Esophagus muscularis mucosa (tissue), 4 donors: ENCODE measurements at places on chromosomes 2 and 18. TPM values are rescaled to one million over a fixed set of nuclear protein-coding genes. Genes with fewer than 3 reads are reported as not detected.

ARHGAP28 gene
- 0.83 TPM for total RNA-seq

NTSR2 gene
- not detected for total RNA-seq

C2orf66 gene
- not detected for total RNA-seq

GREB1L gene
- 14.5 TPM for total RNA-seq

RNF125 gene
- total RNA-seq, result 5.0 TPM

SIGLEC15 gene
- total RNA-seq, result 0.17 TPM

SLC4A5 gene
- total RNA-seq, result 1.6 TPM

TSPYL6 gene
- total RNA-seq, result not detected

DNAJC5G gene
- total RNA-seq, result not detected

KCNS3 gene
- total RNA-seq, result 37.4 TPM

PER2 gene
- total RNA-seq, result 11.2 TPM

IL1F10 gene
- not detected for total RNA-seq

KCNG2 gene
- total RNA-seq, result 1.7 TPM

HOXD13 gene
- total RNA-seq, result not detected

CLEC4F gene
- not detected for total RNA-seq

COL6A3 gene
- total RNA-seq, result 178 TPM

GYPC gene
- 119 TPM for total RNA-seq

HADHB gene
- total RNA-seq, result 163 TPM

GCG gene
- total RNA-seq, result not detected

MCM6 gene
- total RNA-seq, result 7.5 TPM

REEP1 gene
- 73.5 TPM for total RNA-seq

KIF5C gene
- 4.6 TPM for total RNA-seq

TBC1D8 gene
- 18.7 TPM for total RNA-seq

ERFE gene
- not detected for total RNA-seq

CEBPZ gene
- total RNA-seq, result 22.4 TPM

ANKRD36 gene
- total RNA-seq, result 14.6 TPM

WNT10A gene
- not detected for total RNA-seq

ASXL3 gene
- 2.1 TPM for total RNA-seq

BMP10 gene
- total RNA-seq, result not detected

PFN4 gene
- total RNA-seq, result not detected

CPO gene
- 0.63 TPM for total RNA-seq

UGT1A10 gene
- total RNA-seq, result not detected

FTCDNL1 gene
- total RNA-seq, result 1.6 TPM

SERPINB12 gene
- total RNA-seq, result not detected

MC5R gene
- not detected for total RNA-seq

VIT gene
- 25.7 TPM for total RNA-seq

AQP4 gene
- total RNA-seq, result 0.33 TPM

CD302 gene
- total RNA-seq, result 31.1 TPM

ALLC gene
- total RNA-seq, result not detected

DTNA gene
- total RNA-seq, result 264 TPM

UGP2 gene
- total RNA-seq, result 247 TPM

GPR155 gene
- total RNA-seq, result 43.2 TPM

FN1 gene
- 2,864 TPM for total RNA-seq

INHBB gene
- total RNA-seq, result 1.2 TPM

IGFBP5 gene
- 775 TPM for total RNA-seq

PSMA8 gene
- not detected for total RNA-seq

TNFAIP6 gene
- total RNA-seq, result 4.2 TPM

HOXD12 gene
- total RNA-seq, result not detected

IL36A gene
- total RNA-seq, result not detected

ZSWIM2 gene
- total RNA-seq, result not detected

POMC gene
- total RNA-seq, result 12.4 TPM

MROH2A gene
- not detected for total RNA-seq

LHCGR gene
- total RNA-seq, result 3.0 TPM

G6PC2 gene
- not detected for total RNA-seq

SLC9A2 gene
- total RNA-seq, result not detected

ERICH2 gene
- not detected for total RNA-seq

CYBRD1 gene
- total RNA-seq, result 133 TPM

GAREM1 gene
- 10.9 TPM for total RNA-seq

EMILIN1 gene
- total RNA-seq, result 126 TPM

RALB gene
- total RNA-seq, result 57.9 TPM
